ENCODE measurements at places on chromosomes 6 and 20. TPM values are rescaled to one million over a fixed set of nuclear protein-coding genes. Genes with fewer than 3 reads are reported as not detected.

The CNR1 gene
- not detected for total RNA-seq

The FAM210B gene
- total RNA-seq, result 32.0 TPM

The ADGB gene
- total RNA-seq, result not detected

The OLIG3 gene
- total RNA-seq, result not detected

The PLN gene
- not detected for total RNA-seq

DNA sequence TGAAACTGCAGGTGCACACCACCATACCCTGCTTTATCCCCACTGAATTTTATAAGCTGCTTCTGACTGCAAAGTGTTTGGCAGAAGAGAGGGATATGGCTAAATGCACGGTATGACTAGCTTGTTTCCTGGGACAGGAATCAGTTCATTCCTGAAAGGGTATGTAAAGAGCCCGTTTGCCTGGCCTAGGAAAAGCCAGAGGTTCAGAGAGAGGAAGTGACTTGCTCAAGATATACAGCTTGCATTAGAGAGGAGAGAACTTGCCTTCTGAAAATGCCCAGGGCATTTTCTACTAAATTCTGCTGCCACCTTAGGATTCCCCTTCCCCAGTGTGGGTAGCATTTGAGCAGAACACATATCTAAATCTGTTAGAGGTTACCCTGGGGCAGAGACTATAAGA is 683 bp upstream of the GCNT2 start:
- no peaks in the 10 kb centered on the region for H3K27me3 ChIP-seq
- H3K4me1 ChIP-seq, result no peaks in the 10 kb centered on the region
- no peaks in the 10 kb centered on the region for H3K36me3 ChIP-seq
- H3K4me3 ChIP-seq, result no peak overlapping the region
- DNase-seq, result no peak

GRCh38 chr6:99013145-99013544 is 65.4 kb upstream of the FBXL4 start:
- H3K4me3 ChIP-seq, result no peak overlapping the region
- H3K27me3 ChIP-seq, result no peaks in the 10 kb centered on the region
- H3K4me1 ChIP-seq, result no peaks in the 10 kb centered on the region
- DNase-seq, result no peak
- H3K36me3 ChIP-seq, result no peaks in the 10 kb centered on the region

DNA sequence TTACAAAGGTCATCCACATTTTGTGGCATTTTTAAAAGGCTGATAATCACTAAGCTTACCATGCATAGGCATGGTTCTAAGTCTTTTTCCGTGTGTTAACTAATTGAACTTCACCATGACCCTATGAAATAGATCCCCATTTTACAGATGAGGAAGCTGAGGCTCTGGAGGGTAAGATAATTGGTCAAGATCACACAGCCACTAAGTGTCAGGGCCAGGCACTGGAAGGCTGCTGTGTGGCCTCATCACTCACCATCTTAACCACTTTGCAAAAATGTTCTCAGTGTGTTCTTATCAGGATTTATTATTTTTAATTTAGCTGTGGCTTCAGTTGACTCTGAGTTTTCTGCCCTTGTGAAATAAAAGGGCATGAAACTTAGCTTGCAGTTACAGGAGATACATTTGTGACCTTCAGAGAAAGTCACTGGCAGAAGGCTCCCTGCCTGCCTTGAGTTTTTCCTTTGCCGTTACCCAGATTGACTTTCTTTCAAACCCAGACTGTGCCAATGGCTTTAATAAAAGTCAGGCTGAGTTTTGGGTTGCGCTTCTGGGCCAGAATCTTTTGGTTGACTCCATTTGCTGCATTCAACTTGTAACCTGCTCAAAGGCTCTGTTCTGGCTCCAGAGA is 82.0 kb downstream of the EZR start:
- peaks cover under 1% of the 10 kb centered on the region for H3K36me3 ChIP-seq
- H3K4me3 ChIP-seq, result no peak overlapping the region
- no peak for DNase-seq
- H3K4me1 ChIP-seq, result no peaks in the 10 kb centered on the region
- no peak overlapping the region for H3K27ac ChIP-seq

- H3K27ac ChIP-seq, result no peak overlapping the region
- no peaks in the 10 kb centered on the region for H3K27me3 ChIP-seq
- DNase-seq, result no peak
- H3K36me3 ChIP-seq, result no peaks in the 10 kb centered on the region
- no peak overlapping the region for H3K4me3 ChIP-seq
- no peaks in the 10 kb centered on the region for H3K4me1 ChIP-seq
These were observed 280.9 kb downstream of the KIF16B start for GRCh38 chr20:16292226-16292880.

DNA sequence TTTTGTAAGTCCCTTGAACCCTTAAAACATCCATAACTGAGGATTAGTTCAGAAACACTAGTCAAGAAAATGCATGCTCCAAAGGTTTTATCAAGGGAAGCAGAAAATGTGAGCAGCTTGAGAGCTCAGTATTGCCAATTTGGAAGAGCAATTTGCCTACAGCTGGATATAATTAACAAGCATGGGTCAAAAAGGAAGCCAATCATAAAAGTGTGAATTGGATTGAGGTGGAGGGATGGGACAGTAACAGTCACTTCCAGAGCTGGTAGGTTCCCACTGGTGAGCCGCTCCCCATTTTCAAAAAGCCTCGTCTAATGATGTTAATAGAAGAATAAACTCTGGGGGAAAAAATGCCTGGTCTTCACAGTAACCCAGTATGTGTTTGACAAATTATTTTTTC is 5.0 kb upstream of the PTPRK start:
- DNase-seq, result no peak
- H3K36me3 ChIP-seq, result no peaks in the 10 kb centered on the region
- H3K4me1 ChIP-seq, result peaks cover 6% of the 10 kb centered on the region
- H3K27me3 ChIP-seq, result peaks cover 19% of the 10 kb centered on the region
- H3K27ac ChIP-seq, result no peak overlapping the region

- H3K4me3 ChIP-seq, result no peak overlapping the region
- no peaks in the 10 kb centered on the region for H3K4me1 ChIP-seq
- no peaks in the 10 kb centered on the region for H3K27me3 ChIP-seq
- no peaks in the 10 kb centered on the region for H3K36me3 ChIP-seq
These were observed 195.0 kb downstream of the CD83 start for GRCh38 chr6:14312587-14312986.

- no peak overlapping the region for H3K27ac ChIP-seq
- no peak for DNase-seq
- peaks cover 13% of the 10 kb centered on the region for H3K4me1 ChIP-seq
- H3K4me3 ChIP-seq, result no peak overlapping the region
These were observed 62.0 kb upstream of the SMIM29 start for GRCh38 chr6:34310817-34311216.

DNA sequence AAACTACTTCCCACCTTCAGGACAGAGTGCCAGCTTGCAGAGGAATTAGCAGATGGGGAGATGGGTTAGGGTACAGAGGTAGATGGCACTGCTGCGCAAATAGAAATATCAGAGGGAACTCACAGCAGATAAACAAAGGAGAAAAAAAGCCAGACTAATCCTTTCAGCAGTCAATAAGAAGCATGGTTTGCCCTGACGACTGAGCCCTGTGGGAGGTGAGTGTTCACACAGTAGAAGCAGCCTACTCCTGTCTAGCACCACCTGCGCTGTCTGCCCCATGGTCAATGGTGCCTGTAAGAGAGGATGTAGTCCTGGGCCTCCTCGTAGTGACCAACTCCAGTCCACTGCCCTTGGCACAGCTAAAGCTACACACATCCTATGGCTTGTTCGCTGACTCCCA is 174.1 kb downstream of the IBTK start:
- H3K36me3 ChIP-seq, result no peaks in the 10 kb centered on the region
- no peak overlapping the region for H3K27ac ChIP-seq
- H3K4me3 ChIP-seq, result no peak overlapping the region
- H3K4me1 ChIP-seq, result no peaks in the 10 kb centered on the region
- DNase-seq, result no peak
- no peaks in the 10 kb centered on the region for H3K27me3 ChIP-seq

DNA sequence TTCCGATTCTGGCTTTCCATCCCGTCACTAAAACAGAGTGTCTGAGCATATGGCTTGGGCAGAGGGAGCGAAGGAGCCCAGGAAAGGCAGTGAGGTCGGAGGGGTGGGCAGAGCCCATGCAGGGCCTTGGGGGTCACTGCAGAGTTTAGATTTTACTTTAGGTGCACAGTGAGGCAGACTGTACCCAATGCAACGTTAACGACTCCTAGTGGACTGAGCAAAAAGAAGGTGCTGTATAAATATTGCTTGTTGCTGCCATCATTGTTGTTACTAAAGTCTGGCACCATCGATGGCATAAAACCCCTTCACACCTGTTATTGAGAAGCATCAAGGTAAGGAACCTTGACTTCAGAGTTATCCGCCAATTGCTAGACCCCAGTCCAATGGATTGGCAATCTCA is 119.0 kb downstream of the EYA2 start:
- no peak for DNase-seq
- peaks cover 3% of the 10 kb centered on the region for H3K27me3 ChIP-seq

DNA sequence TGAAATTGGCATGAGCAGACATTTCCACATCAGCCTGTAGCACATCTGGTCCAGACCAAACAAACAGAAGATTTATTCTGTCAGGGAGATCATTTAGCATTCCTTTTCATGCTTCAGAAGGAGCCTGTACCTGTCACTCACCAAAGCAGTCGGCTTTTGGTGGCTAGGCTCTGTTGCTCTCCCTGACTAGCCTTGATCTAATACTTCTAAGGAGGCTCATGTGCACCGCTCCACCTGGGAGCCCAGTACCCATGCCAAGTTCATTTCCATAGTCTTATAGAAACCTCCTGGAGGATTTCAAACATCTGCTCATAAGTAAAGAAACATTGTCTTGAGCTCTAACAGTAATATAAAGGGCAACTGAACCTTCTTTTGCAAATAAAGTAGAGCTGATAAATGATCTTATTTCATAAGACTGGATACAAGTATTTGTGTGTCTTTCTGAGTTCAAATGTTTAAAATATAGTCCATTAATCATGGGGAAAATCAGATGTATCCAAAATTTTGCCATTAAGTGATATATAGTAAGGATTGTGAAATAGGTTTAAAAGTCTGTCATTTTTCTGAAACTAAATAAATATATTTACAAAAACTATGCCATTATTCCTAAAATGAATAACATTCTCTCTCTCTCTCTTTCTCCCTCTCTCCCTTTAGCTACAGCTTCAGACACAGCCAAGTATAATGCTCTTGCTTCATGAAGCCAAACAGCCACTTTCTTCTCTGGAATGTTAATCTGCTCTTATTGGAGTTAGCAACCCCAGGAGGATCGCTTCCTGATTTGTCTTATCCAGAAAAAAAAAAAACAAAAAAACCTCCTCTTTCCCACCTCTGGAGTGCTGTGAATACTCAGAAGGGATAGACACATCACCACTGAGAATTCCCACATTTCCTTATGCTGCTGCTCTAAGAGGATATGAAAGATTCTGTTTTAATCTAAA is 192.7 kb upstream of the TFAP2D start:
- H3K4me1 ChIP-seq, result no peaks in the 10 kb centered on the region
- no peaks in the 10 kb centered on the region for H3K36me3 ChIP-seq
- no peaks in the 10 kb centered on the region for H3K27me3 ChIP-seq
- no peak overlapping the region for H3K27ac ChIP-seq
- H3K4me3 ChIP-seq, result no peak overlapping the region
- DNase-seq, result no peak
